Panc1 (cell line): ENCODE measurements at places on chromosomes 6 and 20.
A peak's percentile ranks its signal among the peaks of the same experiment; 100 is the strongest.

DNA sequence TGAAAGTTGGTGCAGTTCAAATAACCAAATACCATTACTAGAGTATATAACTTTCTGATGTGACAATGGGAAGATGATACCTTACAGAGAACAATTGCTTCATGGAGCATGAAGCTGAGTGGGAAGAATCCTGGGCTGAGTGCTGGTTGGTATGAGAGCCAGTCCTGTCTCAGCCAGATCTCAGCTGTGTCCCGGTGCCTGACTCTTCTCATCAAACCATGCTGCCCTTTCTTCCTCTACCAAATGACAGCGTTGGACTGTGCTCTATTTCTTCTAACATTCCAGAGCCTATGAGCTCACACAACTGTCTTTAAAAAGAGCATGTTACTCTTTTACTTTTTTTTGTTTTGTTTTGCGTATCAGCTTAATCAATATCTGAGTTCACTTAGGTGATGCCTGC, 27.5 kb upstream of the PBOV1 start:
- no peak for DNase-seq

GRCh38 chr20:37192137-37192854, 12.9 kb upstream of the MROH8 start:
- peak; percentile 61 for DNase-seq

- no peak for DNase-seq
Measured at GRCh38 chr6:119541132-119541905, 191.8 kb upstream of the MAN1A1 start.

GRCh38 chr6:51365566-51365965, 546.9 kb downstream of the TFAP2B start:
- no peak for DNase-seq

DNA sequence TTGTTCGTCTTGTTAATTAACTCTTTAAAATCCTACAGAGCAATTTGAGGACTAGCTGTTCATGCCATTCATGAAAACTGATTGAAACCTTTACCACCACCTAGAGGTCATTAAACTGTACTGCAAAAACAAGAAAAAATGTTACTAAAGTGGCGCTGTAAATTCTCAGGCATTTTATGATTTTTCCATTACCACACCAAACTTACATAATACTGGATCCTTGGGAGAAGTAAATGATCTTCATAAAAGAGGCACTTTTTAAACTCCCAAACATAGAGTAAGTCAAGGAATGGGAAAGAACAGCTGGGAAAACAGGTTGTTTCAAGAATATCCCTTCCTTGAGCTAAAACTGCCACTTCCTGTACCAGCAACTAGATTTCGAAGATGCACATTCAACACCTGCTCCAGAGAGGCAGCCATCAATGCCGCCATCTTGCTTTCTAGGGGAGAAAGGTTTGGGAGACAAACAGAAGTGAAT, 54.3 kb downstream of the MYLIP start:
- no peak for DNase-seq

GRCh38 chr6:89693207-89693606, 54.7 kb upstream of the LYRM2 start:
- DNase-seq: no peak

GRCh38 chr6:168662301-168662936, 221.4 kb downstream of the SMOC2 start:
- no peak for DNase-seq

DNA sequence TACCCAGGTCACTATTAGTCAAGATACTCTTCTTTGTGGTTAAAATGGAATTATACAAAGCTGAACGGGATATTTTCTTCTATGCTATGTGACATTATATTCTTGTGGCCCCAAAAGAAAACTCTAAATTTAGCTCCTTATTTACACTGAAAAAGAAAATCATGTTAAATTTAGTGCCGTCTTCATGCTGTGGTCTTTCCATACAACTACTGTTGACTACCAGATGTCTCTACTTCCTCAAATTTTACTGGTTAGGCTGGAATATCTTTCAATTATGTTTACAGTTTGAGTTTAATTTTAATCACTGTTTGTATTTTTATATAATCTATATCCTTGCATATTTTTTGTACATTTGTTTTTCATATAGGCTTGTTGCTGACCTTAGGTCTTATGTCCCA, 95.6 kb upstream of the FOXO3 start:
- DNase-seq: no peak

DNA sequence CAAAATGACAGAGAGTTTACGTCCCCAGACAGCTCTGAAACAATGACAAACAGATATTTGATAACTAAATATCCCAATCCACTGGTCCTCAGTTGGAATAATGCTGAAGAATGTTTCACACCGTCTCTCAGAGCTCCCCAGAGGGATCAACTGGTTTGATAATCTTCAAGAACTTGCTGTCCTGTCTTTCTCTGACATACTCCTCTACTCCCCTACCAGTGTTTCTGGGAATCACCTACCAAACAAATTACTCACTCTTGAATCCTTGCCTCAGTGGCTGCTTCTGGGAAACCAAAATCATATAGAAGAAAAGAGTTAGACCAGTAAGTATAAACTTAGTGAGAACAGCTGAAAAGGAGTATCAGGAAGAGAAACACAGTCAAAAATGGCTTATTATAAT, 469.7 kb upstream of the JAG1 start:
- no peak for DNase-seq

GRCh38 chr20:1002682-1003561, 811 bp upstream of the RSPO4 start:
- no peak for DNase-seq

DNA sequence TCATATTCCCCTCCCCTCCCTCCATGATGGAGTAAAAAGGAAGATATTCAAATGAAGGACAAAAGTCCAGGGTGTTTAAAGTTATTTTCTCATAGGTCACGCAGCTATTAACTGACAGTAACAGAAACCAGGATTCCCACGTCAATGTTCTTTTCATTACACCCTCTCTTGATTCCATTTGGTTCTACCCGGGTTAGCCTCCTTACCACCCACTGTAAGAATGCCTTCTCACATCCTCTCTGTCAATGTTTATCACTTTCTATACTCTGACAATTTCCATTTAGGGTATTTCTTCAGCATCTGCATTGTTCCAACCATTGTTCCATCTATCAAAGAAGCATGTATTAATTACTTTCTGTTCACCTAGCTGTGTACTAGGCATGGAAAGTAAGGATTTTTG, 52.1 kb downstream of the NUDT3 start:
- no peak for DNase-seq

DNA sequence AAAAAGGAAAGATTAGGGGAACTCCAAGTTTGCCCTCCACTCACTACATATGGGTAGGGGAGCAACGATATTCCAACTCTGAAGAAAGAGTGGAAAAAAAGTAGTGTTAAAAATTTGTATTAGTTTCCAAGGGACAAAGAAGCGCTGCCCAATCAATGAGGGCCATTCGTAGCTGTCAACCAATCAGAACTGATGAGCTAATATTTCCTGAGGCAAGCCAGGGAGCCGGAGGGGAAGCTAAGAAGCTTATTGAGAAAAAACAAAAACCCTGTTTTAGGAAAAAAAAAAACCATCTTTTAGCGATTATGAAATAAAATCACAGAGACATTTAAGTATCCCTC, 59.5 kb downstream of the TRIM38 start:
- no peak for DNase-seq

- no peak for DNase-seq
Measured at GRCh38 chr6:82160255-82160990, 87.1 kb downstream of the IBTK start.

GRCh38 chr20:59050437-59050836, 7.9 kb upstream of the PRELID3B start:
- DNase-seq: no peak

GRCh38 chr6:136037242-136037875, 185.9 kb downstream of the PDE7B start:
- no peak for DNase-seq

- no peak for DNase-seq
Measured at GRCh38 chr6:159071843-159072769, 27.3 kb upstream of the TAGAP start.
